ENCODE measurements at places on chromosomes 2 and 18.

- DNase-seq = no peak
Measured at GRCh38 chr2:228949831-228950230, 321.3 kb downstream of the PID1 start.

GRCh38 chr18:42113529-42114191, 158.6 kb downstream of the PIK3C3 start:
- no peak for DNase-seq

GRCh38 chr18:79355433-79356335, 40.0 kb upstream of the NFATC1 start:
- no peak for DNase-seq

GRCh38 chr2:168158586-168158985, 88.8 kb downstream of the STK39 start:
- no peak for DNase-seq

GRCh38 chr2:20229322-20230113, 4.6 kb upstream of the SDC1 start:
- DNase-seq = no peak

- DNase-seq = no peak
Measured at GRCh38 chr2:63790491-63790890, 51.2 kb upstream of the UGP2 start.

- no peak for DNase-seq
Measured at GRCh38 chr2:1305342-1306013, 107.8 kb upstream of the TPO start.

DNA sequence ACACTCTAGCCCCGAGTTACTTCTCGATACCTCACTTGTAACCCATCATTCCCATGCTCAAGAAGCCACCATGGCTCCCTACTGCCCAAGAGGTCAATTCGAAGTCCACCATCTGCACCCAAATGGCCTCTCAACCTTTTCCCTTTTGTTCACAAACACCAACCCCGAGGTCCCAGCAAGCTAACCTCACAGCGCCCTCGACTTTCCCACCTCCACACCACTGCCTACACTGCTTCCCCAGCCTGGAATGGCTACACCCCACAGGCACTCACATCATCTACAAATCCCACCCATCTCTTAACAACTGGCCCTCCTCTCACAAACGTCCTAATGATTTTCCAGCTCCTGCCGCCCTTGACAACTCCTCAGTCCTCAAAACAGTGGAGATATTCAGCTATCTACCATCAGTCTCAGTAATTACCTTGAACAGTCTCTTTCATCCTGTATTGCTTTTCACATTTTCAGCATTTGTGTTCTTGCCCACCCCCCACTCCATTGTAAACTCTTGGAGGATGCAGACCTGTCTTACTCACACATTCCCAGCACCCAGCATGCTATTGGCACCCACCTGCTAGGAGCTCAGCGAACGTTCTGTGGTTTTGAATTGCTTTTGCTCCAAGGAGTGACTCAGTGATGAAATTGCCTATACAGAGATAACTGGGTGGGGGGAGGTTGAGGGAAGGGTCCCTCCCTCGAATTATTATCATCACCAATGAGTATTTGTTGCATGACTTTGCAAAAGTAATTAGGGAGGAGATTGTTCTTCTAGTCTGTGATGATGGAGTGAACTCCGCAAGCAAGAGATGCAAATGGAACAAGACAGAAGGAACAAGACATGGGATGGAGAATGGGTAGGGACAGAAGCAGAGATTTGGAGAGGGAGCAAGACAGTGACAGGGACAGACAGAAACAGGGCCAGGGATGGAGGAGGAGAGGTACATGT, 106.8 kb downstream of the CYP26B1 start:
- no peak for DNase-seq

GRCh38 chr2:123656590-123656989, 368.5 kb upstream of the CNTNAP5 start:
- DNase-seq = no peak

DNA sequence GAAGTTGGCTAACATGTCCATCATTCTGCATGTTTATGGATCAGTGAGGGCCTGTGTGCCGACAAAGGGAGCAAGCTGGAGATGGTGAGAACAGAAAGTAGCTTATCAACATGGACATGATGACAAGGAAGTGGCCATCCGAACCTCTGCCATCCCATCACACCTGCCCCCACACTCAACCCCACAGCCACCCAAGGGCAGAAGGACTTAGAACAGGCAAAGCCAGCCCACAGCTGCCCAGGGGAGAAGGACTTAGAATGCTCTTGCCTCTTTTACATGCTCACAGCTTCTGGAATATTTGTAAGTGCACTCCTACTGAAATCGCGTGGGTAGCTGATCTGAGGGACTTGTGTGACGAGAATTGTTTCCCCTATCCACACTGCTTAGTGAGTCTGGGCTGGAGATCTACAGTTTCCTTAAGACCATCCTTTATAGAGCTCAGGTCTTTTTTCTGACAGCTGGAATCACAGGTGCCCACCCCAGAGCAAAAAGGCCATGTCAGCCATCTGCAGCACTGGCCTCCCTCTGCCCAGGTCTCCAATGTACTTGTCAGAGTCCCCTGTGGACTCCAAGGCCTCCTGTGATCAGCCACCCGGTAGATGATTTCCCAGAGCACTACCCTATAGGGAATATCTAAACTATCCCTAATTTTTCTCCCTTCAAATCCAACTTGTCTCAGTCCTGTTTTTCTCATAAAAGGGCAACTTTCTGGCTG, 154.1 kb downstream of the SMAD7 start:
- no peak for DNase-seq

DNA sequence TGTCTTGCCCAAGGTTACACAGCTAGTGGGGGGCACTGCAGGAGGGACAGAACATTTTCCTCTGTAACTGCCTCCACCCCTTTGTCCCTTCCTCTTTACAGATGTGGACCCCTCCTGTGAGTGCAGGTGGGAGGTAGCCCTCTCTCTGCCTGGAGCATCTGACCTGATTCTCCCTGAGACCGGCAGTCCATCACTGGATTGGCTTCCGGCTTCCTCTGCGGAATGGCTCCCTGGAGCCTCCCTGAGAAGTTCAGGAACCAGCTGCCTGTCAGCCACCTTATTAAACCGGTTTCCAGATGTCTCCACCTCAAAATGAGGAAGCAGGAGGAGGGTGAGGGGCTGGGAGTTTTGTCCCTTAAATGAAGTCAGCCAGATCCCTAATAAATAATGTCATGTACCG, 67.3 kb upstream of the TNP1 start:
- no peak for DNase-seq

DNA sequence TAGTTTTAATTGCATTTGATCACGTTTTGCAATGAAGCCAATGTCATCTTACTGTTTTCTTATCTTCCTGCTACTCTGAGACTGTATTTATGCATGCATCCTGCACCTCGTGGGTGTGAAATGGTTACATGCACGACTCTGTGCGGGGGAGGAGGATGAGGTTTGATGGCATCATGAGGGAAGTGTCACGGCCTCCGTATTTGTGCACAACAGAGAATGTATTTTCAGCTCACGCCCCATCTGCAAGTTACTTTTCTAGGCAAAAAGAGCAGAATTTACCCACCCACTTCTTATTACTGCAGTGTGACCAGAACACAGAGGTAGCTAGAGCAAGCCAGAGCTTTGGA, 145.1 kb downstream of the TDRD15 start:
- DNase-seq = no peak

GRCh38 chr18:66560094-66560493, 43.8 kb downstream of the CDH19 start:
- no peak for DNase-seq

DNA sequence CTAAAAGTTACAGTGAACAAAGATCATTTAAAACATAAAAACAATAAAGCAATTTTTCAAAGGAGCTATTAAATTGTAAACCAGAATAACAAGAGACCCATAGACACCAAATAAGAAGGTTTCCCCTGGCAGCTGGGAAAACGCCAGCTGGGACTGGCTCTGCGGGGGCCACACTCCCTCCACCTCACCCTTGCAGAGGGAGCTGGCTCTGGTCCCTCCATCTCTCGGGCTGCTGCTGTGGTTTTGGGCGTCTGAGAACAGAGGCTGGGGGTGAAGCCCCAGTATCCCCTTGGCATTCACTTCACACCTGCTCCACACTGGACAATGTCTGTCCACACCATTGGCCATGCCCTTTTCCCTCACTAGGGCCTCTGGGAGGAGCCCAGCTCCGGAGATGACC, 62.1 kb upstream of the OTOS start:
- DNase-seq = no peak

DNA sequence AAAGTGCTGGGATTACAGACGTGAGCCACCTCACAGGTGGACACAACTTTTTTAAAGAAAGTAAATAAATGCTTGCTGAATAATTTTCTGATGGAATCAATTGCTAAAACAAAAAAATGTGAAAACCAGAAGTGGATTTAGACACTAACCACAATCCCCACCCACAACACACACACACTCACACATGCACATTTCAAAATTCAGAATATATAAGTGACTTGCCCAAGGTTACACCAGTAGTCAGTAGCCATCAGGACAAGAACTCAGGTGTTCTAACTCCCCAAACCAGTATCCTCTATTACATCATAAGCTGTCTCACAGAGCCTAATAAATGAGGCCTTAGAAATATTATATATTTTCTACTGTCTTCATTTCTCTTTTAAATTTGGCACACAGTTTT, 1923.6 kb upstream of the PIK3C3 start:
- DNase-seq = no peak

GRCh38 chr2:165450156-165450555, 19.3 kb upstream of the CSRNP3 start:
- no peak for DNase-seq

GRCh38 chr18:43277164-43277600, at the start of gene SYT4:
Gene SYT4, minus strand, starts transcription at chr18:43277490. Its CDS starts 209 bp downstream, at chr18:43277281.
- peak; percentile 69 for DNase-seq

DNA sequence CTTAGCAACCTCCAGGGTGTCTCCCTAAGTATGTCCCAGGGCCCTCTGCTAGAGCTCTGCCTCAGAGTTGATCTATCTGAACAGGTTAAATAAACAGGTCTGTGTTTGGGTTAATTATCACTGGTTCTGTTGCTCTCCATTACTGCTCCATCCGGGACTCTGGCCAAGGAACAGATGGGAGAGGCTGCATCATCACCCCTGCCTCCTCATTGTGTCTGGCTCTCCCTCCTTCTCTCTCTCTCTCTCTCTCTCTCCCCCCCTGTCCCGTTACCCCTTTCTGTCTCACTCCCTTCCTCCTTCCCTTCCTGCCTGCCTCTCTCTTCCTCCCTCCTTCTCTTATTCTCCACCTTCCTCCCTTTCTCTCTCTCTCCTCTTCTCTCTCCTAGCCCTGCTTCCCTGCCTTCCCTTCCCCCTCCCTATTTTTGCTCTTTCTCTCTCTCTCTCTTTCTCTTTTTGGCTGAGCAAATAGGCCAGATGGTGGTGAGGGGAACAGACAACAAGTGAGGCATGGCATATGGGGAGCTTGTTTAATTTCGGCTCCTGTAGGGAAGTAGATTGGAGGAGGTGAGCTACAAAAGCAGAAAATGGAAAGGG, 62.1 kb downstream of the SETBP1 start:
- DNase-seq = no peak

DNA sequence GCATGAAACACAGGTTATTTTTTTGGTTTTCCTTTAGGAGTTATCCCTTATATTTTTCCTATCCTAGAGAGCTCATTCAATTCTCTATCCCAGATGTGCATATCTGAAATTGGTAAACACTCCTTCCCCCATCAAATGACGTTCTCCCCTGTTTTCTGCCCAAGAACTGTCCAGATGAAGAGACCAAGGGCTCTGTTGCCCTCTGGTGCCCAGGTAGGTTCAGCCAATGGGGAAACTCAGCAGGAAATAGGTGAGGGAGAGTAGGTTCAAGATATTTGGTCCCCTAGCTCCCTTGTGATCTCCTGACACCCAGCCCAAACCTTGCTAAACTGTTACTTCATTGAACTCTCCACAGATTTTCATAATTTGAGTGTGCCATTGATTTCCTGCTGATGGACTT, 14.1 kb upstream of the INO80C start:
- no peak for DNase-seq

DNA sequence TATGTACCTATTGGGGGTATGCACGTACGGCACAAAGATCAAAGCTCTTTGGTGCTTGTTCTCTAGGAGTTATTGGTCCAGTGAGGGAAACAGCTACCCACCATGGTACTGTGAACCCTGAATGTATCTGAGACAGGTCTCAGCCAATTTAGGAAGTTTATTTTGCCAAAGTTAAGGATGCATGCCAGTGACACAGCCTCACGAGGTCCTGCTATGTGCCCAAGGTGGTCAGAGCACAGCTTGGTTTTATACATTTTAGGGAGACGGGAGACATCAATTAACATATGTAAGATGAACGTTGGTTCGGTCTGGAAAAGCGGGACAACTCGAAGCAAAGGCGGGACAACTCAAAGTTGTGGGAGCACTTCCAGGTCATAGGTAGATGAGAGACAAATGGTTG, 75.8 kb downstream of the SOWAHC start:
- DNase-seq = no peak

- DNase-seq = no peak
Measured at GRCh38 chr2:219783359-219783975, 156.0 kb downstream of the SLC4A3 start.

DNA sequence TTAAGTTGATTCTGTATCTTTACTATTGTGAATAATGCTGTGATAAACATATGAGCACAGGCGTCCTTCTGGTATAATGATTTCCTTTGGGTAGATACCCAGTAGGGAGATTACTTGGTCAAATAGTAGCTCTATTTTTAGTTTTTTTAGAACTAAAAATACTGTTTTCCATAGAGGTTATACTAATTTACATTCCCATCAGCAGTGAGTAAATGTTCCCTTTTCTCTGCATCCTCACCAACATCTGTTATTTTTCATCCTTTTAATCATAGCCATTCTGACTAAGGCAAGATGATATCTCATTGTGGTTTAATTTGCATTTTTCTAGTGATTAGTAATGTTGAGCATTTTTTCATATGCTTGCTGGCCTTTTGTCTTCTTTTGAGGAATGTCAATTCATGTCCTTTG, 35.1 kb downstream of the PMS1 start:
- DNase-seq = no peak

GRCh38 chr18:5285326-5285725, 10.2 kb downstream of the ZBTB14 start:
- DNase-seq = no peak

DNA sequence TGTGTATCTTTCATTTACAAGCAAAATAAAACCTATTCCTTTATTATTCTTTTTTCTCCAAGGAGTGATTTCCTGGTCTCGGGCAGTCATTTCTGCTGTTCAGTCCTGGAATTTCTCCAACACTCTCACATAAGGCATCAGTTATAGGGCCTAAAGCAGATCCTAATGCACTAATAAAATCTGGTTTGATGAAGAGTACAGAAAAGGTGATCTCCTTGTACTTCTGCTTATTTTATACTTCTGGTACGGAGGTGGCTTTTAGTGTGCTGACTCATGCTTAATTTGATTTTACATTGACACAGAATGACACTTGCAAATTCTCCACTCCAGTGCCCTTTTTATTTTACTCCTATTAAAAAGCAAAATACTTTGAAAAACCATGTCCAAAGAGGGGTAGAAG, 157.4 kb downstream of the DOK6 start:
- no peak for DNase-seq
